ENCODE measurements at places on chromosomes 16 and 17. TPM values are rescaled to one million over a fixed set of nuclear protein-coding genes. Genes with fewer than 3 reads are reported as not detected.

- DNase-seq = no peak
Observed at GRCh38 chr16:31134625-31135534, 647 bp downstream of the PRSS8 start.

RNF222 gene
- polyA plus RNA-seq = not detected

DNA sequence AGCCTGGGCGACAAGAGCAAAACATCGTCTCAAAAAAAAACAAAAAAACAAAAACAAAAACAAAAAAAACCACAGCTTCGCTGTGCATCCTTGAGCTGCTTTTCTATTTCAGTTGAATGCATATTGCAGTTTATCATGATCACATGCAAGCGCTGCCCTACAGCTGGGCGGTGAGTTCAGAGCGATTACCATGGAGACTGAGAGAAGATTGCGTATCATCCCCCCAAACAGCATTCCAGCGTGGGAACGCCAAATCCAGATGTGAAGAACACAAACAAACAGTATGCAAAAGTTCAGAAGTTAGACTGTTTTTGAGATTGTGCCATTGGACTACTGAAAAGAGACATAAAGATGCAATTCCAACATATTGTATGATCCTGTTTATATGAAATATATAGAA, 15.1 kb upstream of the SLC52A1 start:
- no peak for DNase-seq

DNA sequence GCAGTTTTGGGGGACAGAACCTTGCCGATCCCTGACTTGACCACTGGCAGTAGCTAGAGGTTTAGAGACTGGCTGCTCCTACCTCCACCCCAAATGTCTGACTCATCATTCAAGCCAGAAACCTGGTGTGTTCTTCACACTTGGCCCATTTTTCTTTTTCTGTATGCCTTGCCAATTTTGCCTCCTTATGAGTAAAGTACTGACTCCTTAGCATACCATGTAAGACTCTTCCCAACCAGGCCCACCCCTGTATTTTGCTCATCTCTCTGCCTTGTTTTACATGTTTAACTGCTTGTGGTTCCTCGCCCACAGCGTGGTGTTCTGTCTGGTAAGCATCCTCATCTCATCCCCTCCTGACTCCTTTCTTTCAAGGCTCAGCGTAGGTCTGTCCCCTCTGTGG, 37.9 kb downstream of the NUP88 start:
- DNase-seq = no peak

AHSP gene
- polyA plus RNA-seq = not detected

DNA sequence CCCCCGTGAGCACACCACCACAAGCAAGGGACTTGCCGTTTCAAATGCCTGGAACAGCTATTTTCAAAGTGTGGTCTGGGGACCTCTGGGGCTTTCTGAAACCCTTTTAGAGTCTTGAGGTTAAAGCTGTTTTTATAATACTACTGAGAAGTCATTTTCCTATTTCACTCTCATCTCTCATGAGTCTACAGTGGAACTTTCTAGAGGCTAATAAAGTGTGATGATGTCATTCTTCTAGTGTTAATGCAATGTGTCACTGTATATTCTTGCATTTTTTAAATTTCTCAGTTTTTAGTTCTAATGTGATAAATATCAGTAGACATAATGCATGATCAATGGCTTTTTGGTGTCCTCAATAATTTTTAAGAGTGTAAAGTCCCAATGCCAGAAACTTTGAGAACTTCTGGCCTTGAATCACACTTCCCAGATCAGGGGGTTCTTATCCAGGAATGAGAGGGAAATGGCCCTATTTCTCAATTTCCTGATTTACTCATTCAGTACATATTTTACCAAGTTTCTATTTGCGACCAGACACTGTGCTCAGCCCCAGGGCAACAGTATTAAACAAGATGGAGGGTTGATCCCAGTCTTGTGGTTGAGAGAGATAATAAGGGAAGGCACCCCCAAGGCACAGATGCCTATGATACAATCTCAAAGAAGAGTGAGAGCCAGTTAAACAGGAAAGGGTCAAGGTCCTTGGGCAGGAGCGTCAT, 444.0 kb downstream of the HS3ST3B1 start:
- no peak for DNase-seq

- no peak for DNase-seq
Observed at GRCh38 chr16:50099957-50100648, 34.3 kb downstream of the HEATR3 start.

DNA sequence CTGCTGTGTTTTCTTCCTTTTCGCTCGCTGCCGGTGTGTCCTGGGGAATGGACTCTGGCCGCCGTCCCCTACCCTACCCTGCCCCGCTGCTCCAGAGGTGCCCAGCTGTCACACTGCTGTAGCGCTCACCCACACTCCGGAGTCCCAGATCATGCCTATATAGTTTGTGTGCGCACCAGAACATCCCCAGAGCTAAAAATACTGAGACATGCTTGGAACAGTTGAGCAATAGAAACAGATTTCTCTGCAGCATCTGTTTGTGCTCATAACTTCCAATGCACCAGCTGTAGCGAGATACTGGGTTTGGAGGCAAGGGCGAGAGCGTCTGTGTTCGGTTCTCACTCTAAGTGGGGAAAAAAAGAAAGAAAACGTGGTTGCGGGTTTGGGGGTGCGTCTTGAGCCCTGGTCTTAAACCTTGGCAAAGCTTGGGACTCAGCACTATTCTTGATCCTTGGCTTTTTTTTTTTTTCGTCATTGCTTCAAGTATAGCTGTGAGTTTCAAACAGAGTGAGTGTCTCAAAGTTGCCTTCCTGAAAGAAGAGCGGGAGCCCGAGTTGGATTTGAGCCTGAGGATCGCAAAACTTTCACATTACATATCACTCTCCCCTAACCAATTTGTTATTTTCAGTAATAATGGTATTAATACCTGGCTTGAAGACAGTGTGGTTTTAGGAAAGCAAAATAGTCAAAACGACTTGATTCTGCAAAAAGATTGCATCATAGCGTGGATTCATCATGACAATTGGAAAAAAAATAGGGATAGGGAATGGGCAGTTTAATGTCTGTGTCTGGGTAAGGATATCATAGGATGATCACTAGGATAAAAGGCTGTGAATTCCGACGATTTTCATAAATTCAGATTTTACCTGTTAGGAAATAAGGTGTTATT, 621 bp downstream of the KCNJ2 start:
- peak; percentile 64 for DNase-seq

CLEC18B gene
- 0.06 TPM for polyA plus RNA-seq

ABCC12 gene
- not detected for polyA plus RNA-seq

ADAD2 gene
- 0.10 TPM for polyA plus RNA-seq

DNA sequence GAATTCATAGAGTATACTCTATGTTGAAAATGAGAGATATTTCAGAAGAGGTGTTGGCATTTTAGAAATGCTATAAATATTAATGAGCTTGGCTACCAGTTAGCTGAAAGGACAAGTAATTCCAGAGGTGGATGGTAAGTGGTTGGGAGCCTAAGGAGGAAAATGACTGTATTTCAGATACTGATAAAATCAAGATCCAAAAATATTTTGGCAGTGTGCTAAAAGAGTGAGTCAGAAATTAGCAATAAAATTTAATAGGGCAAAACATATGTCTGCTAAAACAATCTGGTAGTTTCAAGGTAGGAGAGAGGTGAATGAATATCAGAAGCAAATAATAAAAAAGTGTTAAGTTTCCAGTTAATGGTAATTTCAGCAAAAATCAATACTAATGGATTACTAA, 1287.9 kb downstream of the CDH8 start:
- DNase-seq = no peak

ITGAX gene
- 0.18 TPM for polyA plus RNA-seq

DNA sequence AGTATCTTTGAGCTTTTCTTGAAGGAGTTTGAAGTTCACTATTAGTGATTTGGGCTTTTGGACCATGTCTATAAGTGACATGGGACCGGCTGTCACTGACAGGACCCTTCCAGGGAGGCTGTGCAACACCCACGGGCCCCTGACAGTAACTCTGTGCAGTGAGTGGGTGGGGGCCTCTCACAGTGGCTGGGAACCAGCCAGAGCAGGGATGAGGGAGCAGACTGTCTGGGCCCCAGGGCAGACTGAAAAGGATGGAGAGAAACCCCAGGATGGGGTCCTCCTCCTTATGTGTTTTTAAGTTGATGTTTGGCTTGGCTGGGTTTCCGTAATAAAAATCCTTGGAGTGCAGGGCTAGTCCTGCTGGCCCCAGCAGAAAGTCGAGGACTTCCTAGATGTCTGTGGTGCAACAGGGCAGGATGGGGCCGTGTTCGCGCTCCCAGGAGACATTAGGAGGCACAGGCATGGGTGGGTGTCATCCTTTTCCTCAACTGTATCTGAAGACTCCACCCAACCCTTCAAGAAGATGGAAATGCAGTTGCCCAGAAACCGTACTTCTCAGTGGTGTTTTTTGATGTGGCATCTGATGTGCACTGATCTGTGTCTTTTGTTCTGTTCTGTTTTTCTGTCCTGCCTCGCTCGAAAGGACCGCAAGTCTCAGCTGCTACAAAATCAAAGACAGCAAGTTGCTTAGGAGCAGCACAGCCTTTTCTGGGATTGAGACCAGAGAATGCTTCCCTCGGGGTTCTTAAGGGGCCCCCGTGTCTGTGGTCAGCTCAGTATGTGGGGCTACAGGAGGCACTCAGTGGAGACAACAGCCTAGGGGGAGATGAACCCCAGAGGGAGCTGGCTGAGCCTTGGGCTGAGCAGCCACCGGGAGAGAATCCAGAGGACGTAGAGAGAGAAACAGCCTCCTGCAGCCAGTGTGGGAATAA, 24.2 kb downstream of the PLD6 start:
- DNase-seq = no peak

GRCh38 chr16:48558371-48558841, 51.6 kb downstream of the N4BP1 start:
- peak; percentile 25 for DNase-seq

DNA sequence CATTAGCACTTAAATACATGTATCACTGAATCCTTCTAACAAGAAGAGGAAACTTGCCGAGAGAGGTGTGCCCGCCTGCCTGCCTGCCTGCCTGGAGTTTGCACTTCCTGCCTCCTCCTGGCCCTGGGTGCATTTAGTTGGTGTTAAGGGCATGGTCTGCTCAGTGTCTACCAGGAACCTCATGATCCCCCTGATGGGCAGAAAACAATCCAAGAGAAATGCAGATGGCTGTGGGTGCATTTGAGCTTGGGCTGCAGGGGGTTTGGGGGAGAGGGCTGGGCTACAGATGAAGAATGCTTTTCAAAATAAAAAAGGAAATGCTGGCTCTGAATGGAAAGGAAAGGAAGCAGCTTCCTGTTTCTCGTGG, 10.1 kb downstream of the KSR1 start:
- DNase-seq = peak; percentile 36

FA2H gene
- polyA plus RNA-seq = not detected

DNA sequence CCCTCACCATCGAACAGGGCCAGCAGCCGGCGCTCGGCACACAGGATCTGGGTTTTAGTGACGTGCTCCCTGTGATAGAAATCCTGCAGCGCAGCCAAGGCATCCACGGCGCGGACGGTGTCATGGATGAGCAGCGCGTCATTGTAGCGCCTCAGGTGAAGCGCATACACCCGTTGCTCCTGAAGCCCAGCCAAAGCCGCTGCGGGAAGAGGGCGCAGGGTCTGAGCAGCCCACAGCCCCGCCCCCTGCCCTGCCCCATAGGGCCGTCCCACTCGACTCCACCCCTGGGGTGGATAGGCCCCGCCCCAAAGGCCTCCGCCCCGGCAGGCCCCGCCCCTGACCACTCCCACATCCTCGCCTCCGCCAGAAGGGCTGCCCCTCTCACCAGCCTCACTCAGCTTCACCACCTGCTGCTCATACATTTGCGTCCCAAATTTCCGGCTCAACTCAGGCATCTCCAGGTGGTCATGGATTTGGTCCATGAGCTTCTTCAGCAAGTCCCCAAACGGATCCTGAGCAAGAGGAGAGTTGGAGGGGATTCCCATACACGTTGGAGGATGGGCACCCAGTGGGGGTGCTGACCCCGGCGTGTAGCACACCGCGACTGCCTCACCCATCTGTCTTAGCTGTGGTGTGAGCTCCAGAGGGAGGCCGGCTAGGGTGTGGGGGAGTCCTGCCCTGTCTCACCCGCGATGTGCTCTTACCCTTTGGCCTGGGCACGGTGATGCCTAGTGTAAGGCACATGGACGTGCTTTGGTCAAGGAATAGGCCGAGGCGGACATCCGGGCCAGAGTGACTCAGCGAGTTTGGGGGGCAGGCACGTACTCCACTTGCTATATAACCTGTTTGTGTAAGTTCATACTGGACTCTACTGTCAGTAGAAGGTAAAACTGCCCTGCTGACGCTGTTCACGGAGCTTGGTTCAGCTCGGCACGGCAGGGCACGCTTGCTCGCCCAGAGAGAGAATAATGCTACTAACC, 4.6 kb downstream of the DHX58 start:
- peak; percentile 58 for DNase-seq

DNA sequence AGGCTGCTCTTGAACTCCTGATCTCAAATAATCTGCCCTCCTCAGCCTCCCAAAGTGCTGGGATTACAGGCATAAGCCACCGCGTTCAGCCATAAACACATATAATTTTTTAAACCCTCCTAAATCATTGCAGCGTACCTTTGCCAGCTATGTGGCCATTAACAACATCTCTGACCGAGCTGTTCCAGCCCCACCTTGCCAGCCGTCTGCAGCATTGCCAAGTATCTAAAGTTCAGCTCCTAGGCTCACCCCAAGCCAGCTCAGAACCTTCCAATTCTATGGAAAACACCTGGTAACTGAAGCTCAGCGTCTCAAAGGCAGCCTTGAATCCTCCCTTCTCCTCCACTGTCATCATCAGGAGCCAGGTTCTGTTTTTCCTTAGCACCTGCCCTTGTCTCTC, 5.1 kb upstream of the MEIOB start:
- DNase-seq = no peak

ZNF286A gene
- 8.6 TPM for polyA plus RNA-seq

DNA sequence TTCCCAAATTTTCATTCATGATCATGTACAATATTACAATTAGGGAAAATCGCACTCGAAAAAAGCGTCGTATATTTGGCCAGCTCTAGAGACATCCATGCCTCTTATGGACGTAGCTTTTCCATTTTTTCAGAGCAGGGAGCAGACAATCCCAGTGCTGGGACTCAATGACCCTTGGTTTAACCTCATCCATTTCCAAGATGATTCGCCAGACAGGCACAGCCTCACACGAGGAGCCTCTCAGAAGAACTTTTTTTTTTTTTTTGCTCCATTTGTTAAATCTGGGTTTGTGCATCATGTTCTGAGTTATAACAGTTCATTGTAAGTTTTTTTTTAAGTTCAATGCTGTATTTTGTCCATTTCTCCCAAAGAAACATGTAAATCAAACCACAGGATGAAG, 92.1 kb downstream of the ZDHHC7 start:
- DNase-seq = no peak

HSPB9 gene
- 0.03 TPM for polyA plus RNA-seq
